GM12892 (cell line): ENCODE measurements at places on chromosomes 2 and 18.

DNA sequence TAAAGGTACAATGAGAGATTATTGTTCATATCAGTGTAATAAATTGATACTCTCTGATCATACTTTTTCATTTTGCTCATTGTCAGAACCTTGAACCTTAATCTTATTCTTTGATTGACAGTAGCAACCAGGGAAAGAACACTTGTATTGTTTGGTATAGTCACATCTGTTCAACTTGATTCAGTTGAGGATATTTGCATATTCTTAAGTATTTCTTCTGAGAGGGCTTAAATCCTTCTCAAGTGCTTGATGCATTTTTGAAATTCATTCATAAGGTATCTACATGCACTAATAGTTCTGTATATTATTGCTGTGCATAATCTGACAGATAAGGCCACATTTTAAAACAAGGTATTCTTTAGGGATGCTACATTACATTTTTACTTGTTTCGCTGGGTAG lies 118.9 kb downstream of the EHBP1 start:
- no peak for DNase-seq

- DNase-seq = no peak
Measured at GRCh38 chr2:147860009-147860408, 15.2 kb downstream of the ACVR2A start.

DNA sequence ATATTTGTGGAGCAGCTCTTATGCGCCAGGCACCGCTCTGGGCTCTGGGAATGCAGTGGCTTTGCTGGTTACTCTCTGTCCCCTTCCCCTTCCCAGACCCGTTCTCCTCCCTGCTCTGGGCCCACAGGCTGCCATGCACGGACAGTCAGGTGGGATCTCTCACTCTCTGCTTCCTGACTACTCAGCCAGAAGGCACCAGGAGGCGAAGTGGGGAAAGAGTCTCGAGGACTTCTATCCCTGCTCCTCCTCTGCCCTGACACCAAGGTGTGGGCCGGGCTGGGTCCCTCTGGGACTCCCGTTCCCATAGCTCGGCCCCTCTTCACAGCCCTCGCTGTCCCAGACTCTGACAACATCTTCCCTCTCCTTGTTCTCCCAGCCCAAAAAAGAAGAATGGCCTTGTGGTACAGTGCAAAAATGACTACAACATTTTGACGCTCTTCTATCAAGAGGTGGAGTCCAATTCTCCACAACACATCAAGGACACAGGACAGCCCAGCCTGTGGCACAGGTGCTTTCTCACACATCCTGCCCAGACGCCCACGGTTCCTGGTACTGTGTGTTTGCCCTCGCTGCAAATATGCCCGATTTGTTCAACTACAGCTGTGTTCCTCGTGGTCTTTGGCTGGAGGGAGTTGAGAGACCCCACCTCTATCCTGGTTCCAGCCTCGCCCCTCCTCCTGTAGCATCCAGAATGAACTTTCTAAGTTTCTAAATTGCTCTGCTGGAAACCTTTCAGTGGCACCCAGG lies 14.0 kb upstream of the DUSP2 start:
- no peak for DNase-seq

GRCh38 chr2:75289771-75290170 lies 90.5 kb upstream of the TACR1 start:
- no peak for DNase-seq

- no peak for DNase-seq
Measured at GRCh38 chr2:109213646-109214433, 84.8 kb downstream of the SH3RF3 start.

DNA sequence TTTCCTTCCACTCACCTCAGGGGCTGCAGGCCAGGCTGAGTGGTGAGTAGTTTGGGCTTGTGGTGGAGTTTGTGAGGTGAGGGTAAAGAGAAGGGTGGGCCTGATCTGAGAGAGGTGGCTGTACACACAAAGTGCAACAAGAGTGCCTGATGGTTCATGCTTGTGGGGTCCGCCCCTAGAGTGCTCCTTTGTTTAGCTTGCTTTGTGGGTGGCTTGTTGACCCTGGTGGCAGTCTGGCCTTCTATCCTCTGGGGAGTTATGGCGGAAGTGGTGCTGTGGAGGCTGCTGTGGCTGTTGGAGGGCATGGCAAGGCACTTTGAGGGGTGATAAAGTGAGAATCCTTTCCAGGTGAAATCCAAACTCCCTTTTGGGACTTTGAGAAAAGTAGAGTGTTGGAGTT lies 10.6 kb downstream of the UBE2F start:
- DNase-seq = no peak

DNA sequence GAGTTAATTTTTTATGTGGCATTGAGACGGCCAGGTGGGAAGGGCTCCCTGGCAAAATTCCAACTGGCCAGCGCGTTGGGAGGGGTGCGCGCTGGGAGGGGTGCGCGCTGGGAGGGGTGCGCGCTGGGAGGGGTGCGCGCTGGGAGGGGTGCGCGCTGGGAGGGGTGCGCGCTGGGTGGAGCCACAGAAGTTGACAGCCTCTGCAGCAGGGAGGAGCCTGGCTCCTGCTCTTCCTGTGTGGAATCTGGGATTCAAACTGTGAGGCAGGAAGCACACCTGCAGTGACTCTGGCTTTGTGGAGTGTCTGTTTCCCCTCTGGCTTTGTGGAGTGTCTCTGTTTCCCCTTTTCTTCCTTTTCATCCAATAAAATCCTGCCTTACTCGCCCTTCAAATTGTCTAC lies 147.9 kb upstream of the CBLN2 start:
- DNase-seq = no peak
